ENCODE measurements at places on chromosomes 6 and 20. TPM values are rescaled to one million over a fixed set of nuclear protein-coding genes. Genes with fewer than 3 reads are reported as not detected.

GRCh38 chr6:39113788-39114187, 1.2 kb downstream of the SAYSD1 start:
- no peak for ATAC-seq

DNA sequence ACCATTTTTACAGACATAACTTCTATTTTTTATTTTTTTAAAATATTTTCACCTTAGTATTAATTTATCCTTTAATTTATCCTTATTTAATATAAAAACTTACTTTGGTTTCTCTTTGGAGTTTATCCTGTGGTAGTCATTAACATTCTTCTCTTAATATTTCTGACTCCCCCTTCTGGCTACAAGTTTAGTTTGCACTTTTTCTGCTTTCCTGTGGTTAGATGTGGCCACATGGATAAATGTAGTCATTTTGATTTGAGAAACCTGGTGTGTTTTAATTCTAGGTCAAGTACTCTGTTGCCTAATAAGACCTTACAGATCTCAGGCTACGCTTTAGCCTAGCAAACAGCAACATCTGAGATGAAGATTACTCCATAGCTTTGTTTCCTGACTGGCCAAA, 1187.5 kb downstream of the HACE1 start:
- no peak for ATAC-seq

GRCh38 chr6:16196984-16197546, 41.3 kb upstream of the GMPR start:
- ATAC-seq, result no peak

DNA sequence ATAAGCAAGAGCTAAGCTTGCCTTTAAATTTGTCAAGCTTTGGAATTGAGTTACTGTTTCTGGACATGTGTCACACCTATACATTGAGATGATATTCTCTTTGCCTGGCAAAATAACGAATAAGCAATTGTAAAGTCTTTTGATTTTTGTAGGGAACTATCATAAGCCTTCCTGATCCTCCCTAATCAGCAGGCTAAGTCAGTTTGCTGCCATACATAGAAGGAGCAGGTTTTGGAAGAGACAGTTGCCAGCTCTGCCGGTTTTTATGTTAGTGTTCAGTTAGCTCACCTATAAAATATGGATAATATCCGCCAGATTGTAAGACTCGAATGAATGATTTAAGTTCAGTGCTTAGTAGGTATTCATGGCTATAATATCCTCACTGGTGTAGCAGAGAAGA, 34.4 kb upstream of the BCAS1 start:
- no peak for ATAC-seq

- no peak for ATAC-seq
Measured at GRCh38 chr20:5947276-5947675, 3.1 kb downstream of the TRMT6 start.

DNA sequence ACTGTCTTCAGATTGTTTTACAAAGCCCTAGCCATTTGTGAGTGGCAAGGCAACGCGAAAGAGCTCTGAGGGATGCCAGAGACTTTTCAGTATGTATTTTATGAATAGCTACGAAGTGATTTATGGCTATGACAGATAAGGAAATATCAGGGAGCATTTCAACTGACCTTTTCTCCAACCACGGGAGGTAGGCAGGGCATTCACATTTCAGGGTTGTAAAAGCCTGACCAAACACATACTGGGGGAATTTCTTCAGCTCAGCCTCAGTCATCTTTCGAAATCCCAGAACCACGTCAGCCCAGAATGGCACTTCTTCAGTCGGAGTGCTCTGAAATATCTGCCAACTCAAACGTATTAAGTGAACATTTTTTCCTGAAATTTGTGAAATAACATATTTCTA, 10.8 kb downstream of the DDO start:
- ATAC-seq, result no peak

DNA sequence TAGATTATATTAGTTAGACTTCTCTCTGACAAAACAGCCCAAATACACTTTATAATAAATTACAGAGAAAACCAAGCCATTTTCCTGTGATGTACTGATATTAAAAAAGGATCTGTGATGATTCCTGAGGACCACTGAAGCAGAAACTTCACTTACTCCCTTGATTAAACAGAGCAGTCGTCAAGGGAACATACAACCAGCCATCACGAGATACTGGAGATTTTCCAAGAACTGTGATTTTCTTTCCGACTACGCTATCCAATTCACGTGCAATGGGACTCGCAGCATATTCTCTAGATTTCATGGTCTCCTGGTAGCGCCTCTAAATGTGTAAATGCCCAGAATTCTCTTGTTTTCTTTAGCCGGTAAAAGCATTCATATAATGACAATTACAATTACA, 377.4 kb downstream of the PHF3 start:
- no peak for ATAC-seq

- peak; percentile 60 for ATAC-seq
Measured at GRCh38 chr20:63102721-63103375, 96.1 kb upstream of the BHLHE23 start.

GRCh38 chr6:33160728-33161344, 31.4 kb downstream of the COL11A2 start:
- peak; percentile 69 for ATAC-seq

DNA sequence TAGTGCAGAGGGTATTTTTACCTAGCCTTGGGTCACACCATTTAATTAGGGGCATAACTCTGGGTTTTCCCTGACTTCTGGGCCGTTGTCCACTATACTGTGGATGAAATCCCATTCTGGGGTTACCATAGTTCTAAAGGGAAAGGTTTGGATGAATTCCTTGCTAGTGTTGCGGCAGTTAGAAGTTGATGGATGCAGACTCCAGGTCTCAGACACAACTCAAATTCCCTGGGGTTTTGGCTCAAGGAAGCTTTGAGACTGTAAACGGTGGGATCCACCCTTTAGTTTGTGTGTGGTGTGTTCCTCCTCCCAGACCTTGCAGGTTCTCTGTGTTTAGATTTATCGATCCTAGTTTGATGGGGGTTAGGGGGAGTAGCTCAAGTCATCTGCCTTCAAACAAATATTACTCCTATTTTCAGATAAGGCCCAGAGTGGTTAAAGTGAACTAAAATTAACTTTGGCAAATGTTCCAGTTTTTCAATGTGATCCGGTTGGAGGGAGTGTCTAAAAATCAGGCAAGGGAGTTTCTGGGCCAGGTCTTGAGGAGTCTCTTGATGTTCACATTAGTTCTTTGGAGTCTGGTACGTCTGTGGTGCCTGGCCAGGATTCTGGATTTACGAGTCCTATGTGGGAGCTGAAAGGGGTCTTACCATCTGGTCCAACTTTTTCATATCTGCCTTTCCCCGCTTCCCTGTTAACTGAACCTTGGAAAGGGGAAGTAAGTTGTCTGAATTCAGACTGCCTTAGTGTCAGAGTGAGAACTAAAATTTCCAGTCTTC, 1.5 kb downstream of the RALY start:
- ATAC-seq, result no peak

DNA sequence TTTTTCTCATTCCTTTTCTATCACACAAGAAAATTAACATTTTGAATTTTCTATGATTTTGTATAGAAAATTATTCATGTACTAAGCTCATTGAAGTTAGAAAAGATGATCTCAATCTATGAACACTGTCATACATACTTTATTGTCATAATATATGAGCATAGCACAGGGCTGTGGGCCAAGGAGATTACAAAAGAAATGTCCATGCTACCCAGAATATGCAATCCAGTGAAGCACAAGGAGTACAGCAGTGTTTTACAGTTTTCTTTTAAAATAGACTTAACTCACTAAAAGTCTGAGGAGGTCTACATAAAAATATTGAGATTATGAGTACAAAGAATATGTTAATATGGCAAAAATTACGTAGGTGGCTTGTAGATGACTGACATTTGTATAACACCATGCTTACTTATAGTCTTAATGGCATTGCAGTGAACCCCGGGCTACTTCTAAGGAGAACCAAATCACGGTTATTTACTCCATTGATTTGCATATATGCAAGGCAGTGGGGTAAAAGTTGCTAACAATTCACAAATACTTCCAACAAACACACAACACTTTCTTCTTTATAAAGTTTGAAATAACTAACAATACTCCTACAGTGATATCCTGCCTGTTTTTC, 257.1 kb downstream of the BCKDHB start:
- ATAC-seq, result no peak

GRCh38 chr20:1533059-1533458, 24.4 kb downstream of the SIRPD start:
- no peak for ATAC-seq

The PABPC1L gene
- total RNA-seq, result 3.0 TPM

The LINC00237 gene
- not detected for total RNA-seq

The MAS1 gene
- not detected for total RNA-seq

The PLEKHG1 gene
- 14.7 TPM for total RNA-seq

The CDSN gene
- total RNA-seq, result not detected

The CAPN11 gene
- not detected for total RNA-seq

The PPP1R14C gene
- 1.5 TPM for total RNA-seq

The FHL5 gene
- total RNA-seq, result 12.4 TPM

The DDO gene
- total RNA-seq, result 1.4 TPM

The SIRPA gene
- 24.0 TPM for total RNA-seq
